Erythroblast (primary cell): ENCODE measurements at places on chromosomes 2 and 18.

DNA sequence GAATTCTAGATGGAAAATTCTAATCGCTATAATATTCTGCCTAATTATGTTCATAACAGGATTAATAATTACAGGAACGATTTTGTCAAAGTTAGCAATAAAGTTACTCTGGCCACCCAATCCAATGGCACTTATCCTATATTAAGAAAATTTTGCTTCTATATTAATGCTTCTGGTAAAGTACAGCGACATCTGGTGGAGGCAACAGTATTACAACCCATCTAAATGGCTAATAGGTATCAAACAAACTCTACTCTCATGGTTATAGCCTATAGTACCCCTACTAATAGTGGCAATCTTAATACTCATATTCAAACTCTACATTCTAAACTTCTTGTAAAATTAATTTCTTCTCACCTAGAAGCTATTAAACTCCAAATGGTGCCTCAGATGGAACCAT is 1084.7 kb upstream of the LRRTM1 start:
- DNase-seq = peak; percentile 31

DNA sequence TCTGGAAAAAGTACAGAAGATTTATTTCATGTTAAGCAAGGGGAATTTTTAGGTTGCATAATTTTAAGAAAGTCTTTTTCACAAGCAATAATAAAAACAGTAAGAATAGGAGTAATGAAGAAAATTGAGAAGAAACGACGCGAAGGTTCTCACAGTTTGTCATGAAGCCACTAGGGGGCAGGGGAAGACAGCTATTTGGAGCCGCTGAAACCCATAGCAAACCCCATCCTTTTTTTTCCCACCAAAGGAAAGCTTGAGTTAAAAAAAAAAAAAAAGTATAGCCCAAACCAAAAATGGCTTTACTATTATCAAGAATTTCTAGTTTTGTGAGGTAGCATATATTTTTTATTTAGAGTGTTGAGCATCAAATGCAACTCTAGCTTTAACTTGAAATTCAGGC is 300.9 kb downstream of the PHLPP1 start:
- peak; percentile 75 for DNase-seq

DNA sequence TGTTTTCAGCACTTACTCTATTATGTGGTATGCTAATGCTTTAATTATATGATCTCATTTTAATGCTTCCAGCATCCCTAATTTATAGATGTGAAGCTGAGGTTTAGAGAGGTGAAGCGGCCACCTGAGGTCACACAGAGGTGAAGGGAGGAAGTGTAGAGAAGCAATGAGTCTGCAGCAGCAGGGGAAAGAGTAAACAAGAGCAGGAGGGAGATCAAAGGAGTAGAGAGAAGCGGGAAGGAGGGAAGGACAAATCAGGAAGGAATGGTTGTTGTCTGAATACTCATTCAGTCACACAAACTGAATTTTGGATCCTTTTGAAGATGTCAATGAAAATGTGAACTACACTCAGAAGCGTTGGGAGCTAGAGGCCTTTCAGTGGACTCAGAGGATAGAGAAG is 130.0 kb downstream of the CPS1 start:
- DNase-seq = no peak

GRCh38 chr18:41121116-41121826 is 833.8 kb upstream of the PIK3C3 start:
- DNase-seq = no peak

DNA sequence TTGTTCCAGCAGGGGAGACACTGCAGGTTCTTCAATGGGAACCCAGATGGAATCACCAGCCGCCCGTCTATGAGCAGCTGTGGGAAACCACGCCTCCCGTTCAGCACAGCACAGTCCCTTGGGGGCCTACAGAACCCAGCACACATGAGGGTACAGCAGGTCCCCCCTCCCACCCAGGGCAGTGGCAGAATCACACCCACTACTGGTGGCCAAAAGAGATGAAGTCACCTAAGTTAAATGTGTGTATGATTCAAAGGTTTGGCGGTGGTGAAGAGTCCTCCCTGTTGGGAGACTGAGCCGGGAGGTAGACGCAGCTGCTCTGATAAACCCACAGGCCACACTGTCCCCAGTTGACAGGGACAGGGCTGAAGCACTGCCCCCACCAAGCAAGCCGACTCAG is 44.3 kb downstream of the L3MBTL4 start:
- DNase-seq = no peak

- no peak for DNase-seq
These were observed 8.6 kb downstream of the RBMS1 start for GRCh38 chr2:160484859-160485520.

DNA sequence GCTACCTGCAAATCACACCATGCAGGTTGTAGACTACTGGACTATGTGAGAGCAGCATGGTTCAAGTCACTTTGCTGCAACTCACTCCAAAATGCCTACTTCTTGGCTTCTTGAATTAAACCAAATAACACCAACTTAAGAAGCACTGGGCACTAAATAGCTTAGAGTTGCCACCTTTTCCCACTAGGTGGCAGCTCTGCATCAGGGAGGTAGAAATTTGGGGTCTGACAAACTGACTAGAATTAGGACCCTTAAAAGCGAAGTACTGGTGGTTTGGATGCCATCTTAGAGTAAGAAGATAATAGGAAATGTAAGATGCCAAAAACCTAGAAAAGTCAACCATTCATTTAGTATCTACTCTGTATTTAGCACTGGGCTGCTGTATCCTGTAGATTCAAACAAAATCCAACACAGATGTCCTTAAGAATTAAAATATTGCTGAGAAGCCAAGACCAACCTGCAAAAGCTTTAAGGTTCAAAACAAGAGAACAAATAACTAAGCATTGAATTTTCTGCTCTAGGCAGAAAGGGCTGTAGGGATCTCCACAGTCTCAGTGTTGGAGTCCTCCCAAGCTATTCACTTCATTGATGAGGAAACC is 65.5 kb downstream of the CCBE1 start:
- peak; percentile 11 for DNase-seq

GRCh38 chr2:12434630-12435098 is 282.1 kb upstream of the TRIB2 start:
- DNase-seq = no peak

DNA sequence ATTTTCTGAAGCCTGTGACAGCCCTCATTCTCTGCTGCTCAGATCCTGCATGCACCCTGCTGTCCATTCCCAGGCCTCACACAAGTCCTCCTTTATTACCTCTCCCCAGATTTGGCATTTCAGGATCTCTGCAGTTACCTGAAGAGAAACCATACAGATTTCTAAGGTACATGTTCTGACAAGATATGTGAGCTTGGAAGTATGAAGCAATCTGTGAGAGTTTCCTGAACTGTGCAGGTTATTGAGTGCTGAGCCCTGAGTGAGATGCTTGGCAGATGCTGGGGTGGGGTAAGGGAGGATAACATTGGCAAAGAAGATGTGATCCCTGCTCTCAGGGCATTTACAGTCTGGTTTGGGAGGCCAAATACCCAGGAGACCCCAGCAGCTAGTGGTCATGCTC is 122.1 kb upstream of the STPG4 start:
- DNase-seq = no peak

DNA sequence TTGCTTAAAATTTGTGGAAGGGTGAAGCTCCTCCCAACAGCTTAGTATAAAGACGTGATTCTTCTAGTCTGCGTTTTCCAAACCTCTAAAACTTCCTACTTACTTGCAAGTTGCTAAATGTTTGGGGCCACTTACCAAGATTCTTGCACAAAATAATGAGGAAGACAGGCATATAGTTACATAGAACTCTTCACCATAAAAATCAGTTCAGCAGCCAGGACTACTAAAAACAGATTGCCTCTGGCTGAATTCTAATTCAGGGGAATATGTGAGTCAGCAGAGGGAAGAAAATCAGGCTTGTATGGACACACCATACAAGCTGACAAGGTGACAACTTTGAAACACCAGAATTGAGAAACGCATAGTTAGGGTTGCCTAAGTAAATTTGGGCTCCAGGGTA is 2.8 kb upstream of the PEX13 start:
- no peak for DNase-seq

DNA sequence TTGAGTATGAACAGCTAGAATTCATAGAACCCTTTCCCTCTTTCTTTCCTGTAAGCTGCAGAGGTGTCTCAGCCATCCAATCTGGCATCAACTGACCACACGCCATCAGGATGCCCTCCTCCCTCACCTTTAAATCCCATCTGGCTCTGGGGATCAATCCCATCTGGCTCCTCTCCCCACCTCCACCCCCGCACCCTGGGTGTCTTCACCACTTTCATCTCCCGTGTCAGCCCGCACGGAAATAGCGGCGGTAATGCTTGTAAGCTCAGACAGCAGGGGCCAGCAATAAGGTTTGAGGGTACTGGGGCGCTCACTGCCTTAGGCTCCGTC is 508 bp upstream of the TUBA4B start:
- no peak for DNase-seq

DNA sequence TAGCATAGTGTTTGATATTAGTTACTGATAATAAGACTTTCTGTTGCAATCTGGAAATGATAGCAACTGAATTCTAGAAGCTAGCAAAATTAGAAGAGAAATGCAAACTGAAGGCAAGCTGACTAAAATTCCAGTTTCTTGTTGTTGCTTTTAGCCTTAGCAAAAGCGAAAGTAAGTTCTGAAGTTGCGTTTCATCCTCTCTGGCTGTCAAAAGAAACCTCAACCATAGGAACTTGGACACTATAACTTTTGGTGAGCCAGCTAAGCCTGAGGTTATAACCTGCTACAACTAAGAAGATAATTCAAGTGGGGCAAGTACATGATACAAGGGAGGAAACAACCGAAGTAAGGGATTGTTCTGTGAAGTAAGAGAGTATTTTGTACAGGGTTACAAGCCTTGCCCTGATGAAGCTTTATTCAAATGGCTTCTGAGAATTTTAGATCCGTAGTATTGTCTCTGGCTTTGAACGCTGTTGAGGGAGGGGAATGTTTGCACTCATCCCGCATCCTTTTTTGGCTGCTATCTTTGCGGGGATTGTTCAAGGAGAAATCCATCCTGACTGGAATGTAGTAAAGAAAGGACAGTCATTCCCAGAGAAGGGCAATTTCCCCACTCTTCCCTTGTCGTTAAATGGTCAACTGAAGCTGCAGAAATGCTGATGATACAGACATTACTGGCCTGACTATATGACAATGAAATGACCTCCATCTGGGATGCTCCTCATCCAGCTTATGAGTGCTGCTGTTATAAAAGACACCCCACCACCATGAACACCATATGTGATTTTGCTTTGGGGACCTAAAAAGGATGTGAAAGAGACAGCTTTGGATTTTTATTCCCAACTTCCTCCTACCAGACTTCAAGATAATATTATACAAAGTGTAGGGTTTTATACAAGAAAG is 7.0 kb upstream of the TMX3 start:
- DNase-seq = no peak

DNA sequence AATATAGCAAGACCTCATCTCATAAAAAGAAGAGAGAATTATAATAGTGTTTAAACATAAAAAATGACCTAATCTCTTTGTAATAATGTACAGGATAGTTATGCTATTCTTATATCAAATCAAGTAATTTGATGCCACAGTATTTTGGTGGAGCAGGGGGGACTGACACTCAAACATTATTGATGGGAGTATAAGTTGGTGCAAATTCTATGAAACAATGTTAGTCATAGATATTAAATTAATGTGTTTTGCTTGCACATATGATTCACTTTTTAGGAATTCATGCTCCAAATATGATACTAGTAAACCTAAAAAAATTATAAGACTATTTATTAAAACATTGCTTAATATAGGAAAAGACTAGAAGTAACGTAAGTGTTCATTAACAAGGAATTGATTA is 256.1 kb upstream of the SYT4 start:
- DNase-seq = no peak

- no peak for DNase-seq
These were observed 10.0 kb upstream of the AGFG1 start for GRCh38 chr2:227461811-227462461.

- peak; percentile 69 for DNase-seq
These were observed at the start of gene MTA3 for GRCh38 chr2:42568401-42569115. MTA3 (plus strand) TSS chr2:42568632; CDS start chr2:42568746, 114 bp downstream.

DNA sequence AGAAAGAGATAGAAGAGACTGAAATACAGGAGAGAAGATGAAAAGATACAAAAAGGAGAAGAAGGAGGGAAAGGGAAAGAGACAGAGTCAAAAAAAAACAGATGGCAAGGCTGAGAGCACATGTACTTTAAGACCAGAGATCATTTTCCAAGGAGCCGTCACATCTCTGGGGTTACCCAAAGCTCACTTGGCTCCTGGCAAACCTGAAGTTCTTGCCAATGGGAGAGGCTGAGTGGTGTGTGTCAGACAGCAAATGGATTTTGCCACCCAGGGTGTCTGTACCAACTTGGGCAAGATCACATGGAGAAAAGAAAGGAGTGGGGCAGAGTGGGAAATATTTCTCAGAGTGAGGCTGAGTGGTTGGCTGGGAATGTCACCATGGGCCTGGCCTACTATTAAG is 219.3 kb upstream of the TNP1 start:
- no peak for DNase-seq

DNA sequence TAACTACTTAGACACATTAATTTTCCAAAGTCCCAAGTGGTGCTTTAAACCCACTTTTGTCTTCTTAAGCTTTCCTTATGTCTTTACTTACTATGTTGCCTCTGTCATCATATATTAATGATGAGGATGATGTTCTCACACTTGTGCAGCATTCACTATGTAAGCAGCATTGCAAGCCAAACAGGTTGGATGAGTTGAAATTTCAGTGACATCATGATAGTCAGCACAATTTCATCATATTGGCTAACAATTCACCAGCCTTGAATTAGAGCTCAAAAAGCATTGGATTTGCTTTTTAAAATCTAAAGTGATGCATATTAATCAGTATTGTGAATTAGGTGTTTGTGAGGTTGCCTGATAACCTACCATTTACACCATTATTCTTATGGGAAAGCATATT is 7.7 kb downstream of the APLF start:
- DNase-seq = no peak

DNA sequence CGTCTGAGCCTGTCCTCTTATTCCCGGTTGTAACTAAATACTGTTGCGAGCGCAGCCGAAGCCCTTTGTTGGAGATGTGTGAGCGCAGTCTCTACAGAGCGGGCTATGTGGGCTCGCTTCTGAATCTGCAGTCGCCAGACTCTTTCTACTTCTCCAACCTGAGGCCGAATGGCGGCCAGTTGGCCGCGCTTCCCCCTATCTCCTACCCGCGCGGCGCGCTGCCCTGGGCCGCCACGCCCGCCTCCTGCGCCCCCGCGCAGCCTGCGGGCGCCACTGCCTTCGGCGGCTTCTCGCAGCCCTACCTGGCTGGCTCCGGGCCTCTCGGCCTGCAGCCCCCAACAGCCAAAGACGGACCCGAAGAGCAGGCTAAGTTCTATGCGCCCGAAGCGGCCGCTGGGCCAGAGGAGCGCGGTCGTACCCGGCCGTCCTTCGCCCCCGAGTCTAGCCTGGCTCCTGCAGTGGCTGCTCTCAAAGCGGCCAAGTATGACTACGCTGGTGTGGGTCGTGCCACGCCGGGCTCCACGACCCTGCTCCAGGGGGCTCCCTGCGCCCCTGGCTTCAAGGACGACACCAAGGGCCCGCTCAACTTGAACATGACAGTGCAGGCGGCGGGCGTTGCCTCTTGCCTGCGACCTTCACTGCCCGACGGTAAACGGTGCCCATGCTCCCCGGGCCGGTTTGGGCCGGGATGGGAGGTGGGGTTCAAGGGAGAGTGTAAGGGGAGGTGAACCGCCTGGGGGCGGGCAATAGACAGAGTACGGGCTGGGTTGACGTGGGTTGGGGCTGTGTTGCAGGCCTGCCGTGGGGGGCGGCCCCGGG is at the start of gene HOXD12:
TSS of gene HOXD12 (plus strand) at position 68 of the 819 bp plus-strand sequence. CDS start at position 75, 7 bp downstream.
- DNase-seq = no peak
